WTC11 (cell line): ENCODE measurements at places on chromosomes 1 and 21. TPM values are rescaled to one million over a fixed set of nuclear protein-coding genes. Genes with fewer than 3 reads are reported as not detected.
A peak's percentile ranks its signal among the peaks of the same experiment; 100 is the strongest.

KCNJ15 gene
- total RNA-seq = 0.14 to 0.57 TPM in 2 of 3 replicates, not detected in the other

GRCh38 chr1:74478979-74479378, 33.4 kb downstream of the LRRC53 start:
- peaks cover 11% of the 10 kb centered on the region for H3K27me3 ChIP-seq
- no peak for DNase-seq
- no peaks in the 10 kb centered on the region for H3K36me3 ChIP-seq
- H3K27ac ChIP-seq = no peak overlapping the region
- H3K4me1 ChIP-seq = peaks cover 22% of the 10 kb centered on the region

DNA sequence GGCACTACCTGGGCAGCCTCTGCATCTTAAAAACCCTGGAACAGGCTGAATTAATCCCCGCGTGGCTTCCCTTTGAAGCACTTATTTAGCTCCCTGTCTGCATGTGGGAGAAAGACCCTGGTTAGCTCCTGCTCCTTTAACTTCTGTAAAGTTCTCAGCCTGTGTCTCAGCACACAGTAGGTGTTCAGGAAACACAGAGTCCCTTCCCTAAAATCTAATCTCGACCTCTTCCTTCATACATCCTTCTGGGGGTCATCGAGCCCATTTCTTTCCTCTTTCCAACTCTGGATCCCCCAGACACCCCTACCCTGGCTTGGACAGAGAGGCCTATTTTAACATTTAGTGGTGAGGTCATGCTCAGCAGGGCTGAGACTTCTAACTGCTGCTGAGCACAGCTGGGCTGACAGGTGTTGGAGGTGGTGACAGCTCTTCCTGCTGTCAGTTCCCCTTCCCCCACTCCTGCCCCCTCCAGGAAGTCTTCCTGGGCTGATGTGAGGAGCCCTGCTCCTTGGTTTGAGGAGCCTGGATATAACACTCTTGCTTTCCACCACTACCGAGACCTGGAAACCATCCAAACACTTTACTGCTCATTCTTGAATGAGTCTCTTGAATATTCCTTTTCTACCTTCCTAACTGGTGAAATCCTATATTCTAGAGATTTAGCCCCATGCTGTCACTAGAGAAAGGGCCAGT, 5.3 kb downstream of the E2F2 start:
- H3K4me3 ChIP-seq = no peak overlapping the region
- H3K27ac ChIP-seq = no peak overlapping the region
- peaks cover 18% of the 10 kb centered on the region for H3K4me1 ChIP-seq
- peaks cover 22% of the 10 kb centered on the region for H3K27me3 ChIP-seq
- DNase-seq = no peak
- H3K36me3 ChIP-seq = peaks cover 5% of the 10 kb centered on the region

GRCh38 chr1:205767248-205767647, 8.0 kb downstream of the RAB29 start:
- H3K36me3 ChIP-seq = no peaks in the 10 kb centered on the region
- no peak overlapping the region for H3K27ac ChIP-seq
- DNase-seq = no peak
- peaks cover 5% of the 10 kb centered on the region; the same call in 1 of the 2 replicates for H3K27me3 ChIP-seq
- H3K4me3 ChIP-seq = no peak overlapping the region

DNA sequence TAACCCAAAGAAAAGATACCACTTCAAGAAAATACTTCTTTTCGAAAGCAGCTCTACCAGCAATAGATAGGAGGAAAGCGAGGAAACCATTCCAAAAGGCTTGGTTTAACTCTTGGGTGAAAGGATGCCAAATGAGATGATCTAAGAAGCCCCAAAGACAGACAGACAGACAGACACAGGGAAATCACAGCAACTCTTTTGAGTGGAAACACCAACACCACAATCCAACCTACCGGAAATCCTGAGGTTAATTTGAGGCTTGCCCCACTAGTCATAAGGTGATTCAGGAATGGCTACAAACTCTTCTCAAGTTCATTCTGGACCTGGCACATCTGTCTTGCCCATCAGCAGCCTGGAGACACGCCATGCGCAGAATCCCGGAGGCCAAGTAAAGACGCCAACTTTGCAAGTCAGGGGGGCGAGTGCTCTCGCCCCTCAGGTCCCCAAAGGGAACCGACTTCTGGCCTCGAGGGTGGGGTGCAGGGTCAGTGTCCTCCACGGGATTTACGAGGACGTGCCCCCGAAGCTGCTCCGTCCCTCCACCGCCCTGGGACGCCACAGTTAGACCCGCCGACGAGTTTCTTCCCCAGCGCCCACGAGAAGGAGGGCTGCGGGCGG, 778 bp downstream of the EVI5 start:
- peak overlapping the region; percentile 80 for H3K4me3 ChIP-seq
- H3K27ac ChIP-seq = no peak overlapping the region; the same call in 1 of the 2 replicates
- peaks cover 16% of the 10 kb centered on the region for H3K4me1 ChIP-seq

SPRR2F gene
- total RNA-seq = not detected in 3 replicates

- no peak overlapping the region for H3K4me3 ChIP-seq
- H3K36me3 ChIP-seq = no peaks in the 10 kb centered on the region
- H3K27me3 ChIP-seq = no peaks in the 10 kb centered on the region
- H3K4me1 ChIP-seq = no peaks in the 10 kb centered on the region
- no peak overlapping the region for H3K27ac ChIP-seq
These were observed 514.1 kb upstream of the PKN2 start for GRCh38 chr1:88169939-88170338.

GRCh38 chr21:42088658-42089057, 17.5 kb downstream of the UMODL1 start:
- H3K27ac ChIP-seq = no peak overlapping the region
- DNase-seq = no peak
- H3K4me1 ChIP-seq = peaks cover 12% of the 10 kb centered on the region
- H3K36me3 ChIP-seq = no peaks in the 10 kb centered on the region
- H3K27me3 ChIP-seq = peaks cover 6% of the 10 kb centered on the region
- no peak overlapping the region for H3K4me3 ChIP-seq

DNA sequence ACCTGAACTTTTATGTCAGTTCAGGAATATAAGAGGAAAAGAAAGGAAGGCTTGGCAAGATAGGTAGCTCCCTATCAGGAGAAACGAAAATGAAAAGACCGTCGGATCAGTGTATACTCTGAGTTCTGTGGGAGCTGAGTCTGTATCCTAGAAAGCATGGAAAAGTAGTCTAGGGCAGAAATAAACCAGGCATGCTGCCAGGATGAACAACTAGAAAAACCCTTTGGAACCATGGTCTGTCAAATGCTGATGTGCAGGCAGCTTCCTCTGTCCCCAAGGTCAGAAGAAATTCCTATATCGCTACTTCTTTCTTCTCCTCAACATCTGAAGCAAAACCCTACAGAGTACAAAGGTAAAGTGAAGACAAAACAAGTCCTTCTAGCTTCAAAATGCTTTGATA, 268.8 kb downstream of the ST6GALNAC3 start:
- no peak overlapping the region for H3K27ac ChIP-seq
- peaks cover 6% of the 10 kb centered on the region for H3K36me3 ChIP-seq
- H3K4me1 ChIP-seq = no peaks in the 10 kb centered on the region
- no peaks in the 10 kb centered on the region for H3K27me3 ChIP-seq
- no peak overlapping the region for H3K4me3 ChIP-seq
- DNase-seq = no peak

GRCh38 chr1:23718482-23718881, 24.8 kb upstream of the ELOA start:
- peak; percentile 76 for DNase-seq
- peaks cover 8% of the 10 kb centered on the region for H3K4me1 ChIP-seq
- no peaks in the 10 kb centered on the region for H3K27me3 ChIP-seq
- no peak overlapping the region for H3K27ac ChIP-seq
- H3K4me3 ChIP-seq = no peak overlapping the region

YARS1 gene
- 142 to 197 TPM (median 154 TPM) in 3 replicates for total RNA-seq

ZFP69 gene
- total RNA-seq = 3.2 to 3.9 TPM (median 3.6 TPM) in 3 replicates

C1orf185 gene
- total RNA-seq = not detected in 3 replicates

- H3K27ac ChIP-seq = no peak overlapping the region; the same call in 1 of the 2 replicates
- no peak for DNase-seq
- H3K36me3 ChIP-seq = peaks cover 3% of the 10 kb centered on the region; the same call in 1 of the 2 replicates
- H3K4me1 ChIP-seq = peaks cover 8% of the 10 kb centered on the region; the same call in 1 of the 2 replicates
These were observed 76.8 kb downstream of the FOXJ3 start for GRCh38 chr1:42258218-42258617.

GRCh38 chr1:201147396-201148015, 6.8 kb downstream of the TMEM9 start:
- peaks cover 90% of the 10 kb centered on the region for H3K36me3 ChIP-seq
- H3K27ac ChIP-seq = no peak overlapping the region
- peaks cover 1% of the 10 kb centered on the region for H3K4me1 ChIP-seq
- no peaks in the 10 kb centered on the region for H3K27me3 ChIP-seq
- DNase-seq = no peak

GUCA2B gene
- total RNA-seq = not detected in 3 replicates

OPTC gene
- 0.55 to 1.2 TPM (median 0.76 TPM) in 3 replicates for total RNA-seq

DNA sequence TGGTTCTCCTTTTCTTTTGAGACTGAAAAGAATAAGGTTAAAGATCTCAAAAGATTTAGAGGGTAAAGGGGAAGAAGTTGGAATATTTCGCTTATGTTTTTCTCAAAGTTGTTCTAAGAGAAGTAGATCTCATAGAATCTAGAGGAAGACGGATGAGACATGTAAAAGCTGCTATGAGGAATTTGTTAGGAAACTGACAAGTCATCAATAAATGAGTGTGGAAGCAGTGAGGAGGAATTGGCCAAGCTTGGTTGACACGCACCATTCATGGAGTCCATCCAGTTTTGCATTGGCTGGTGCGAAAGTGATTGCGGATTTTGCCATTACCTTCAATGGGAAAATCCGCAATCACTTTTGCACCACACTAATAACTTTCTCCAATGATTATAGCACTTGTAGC, 20.0 kb downstream of the SLAMF6 start:
- H3K27me3 ChIP-seq = peaks cover 15% of the 10 kb centered on the region
- no peak overlapping the region for H3K4me3 ChIP-seq
- H3K4me1 ChIP-seq = no peaks in the 10 kb centered on the region

GRCh38 chr1:156832434-156832833, 15.8 kb upstream of the SH2D2A start:
- H3K4me1 ChIP-seq = no peaks in the 10 kb centered on the region
- no peak overlapping the region for H3K27ac ChIP-seq

- H3K4me1 ChIP-seq = peaks cover 12% of the 10 kb centered on the region
- 0 out of 2 replicates have a peak overlapping the region, but pooled peaks have one; percentile 19 for H3K27ac ChIP-seq
- no peak for DNase-seq
- no peaks in the 10 kb centered on the region for H3K36me3 ChIP-seq
These were observed 2.4 kb downstream of the SPSB1 start for GRCh38 chr1:9294910-9295636.

DNA sequence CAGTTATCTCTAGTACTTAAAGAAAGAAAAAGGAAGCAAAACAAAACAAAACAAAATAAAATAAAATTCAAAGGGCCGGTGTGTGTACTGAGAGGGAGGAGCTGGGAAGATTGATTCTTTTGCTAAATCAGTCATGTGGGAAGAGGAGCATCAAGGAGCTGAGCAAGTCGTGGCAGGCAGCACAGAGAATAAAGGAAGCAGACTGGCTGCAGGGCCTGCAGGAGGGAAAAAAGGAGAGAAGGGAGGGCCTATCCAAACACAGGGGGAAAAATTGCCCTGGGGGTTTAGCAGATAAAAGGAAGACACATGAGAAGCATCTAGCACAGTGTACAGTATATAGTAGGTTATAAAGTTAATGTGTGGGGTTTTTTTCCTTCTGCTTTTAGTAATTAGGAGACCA, 27.6 kb downstream of the AGO4 start:
- DNase-seq = no peak
- H3K27ac ChIP-seq = peak overlapping the region; percentile 5; the same call in 1 of the 2 replicates
- peaks cover 42% of the 10 kb centered on the region for H3K36me3 ChIP-seq
- H3K4me1 ChIP-seq = peaks cover 3% of the 10 kb centered on the region; the same call in 1 of the 2 replicates
- H3K27me3 ChIP-seq = no peaks in the 10 kb centered on the region

GRCh38 chr1:3725366-3725765, 26.9 kb upstream of the CCDC27 start:
- H3K4me1 ChIP-seq = peaks cover 3% of the 10 kb centered on the region
- H3K4me3 ChIP-seq = no peak overlapping the region
- no peak for DNase-seq
- no peaks in the 10 kb centered on the region for H3K36me3 ChIP-seq
